ENCODE measurements at places on chromosomes 5 and 9. TPM values are rescaled to one million over a fixed set of nuclear protein-coding genes. Genes with fewer than 3 reads are reported as not detected.
A peak's percentile ranks its signal among the peaks of the same experiment; 100 is the strongest.

AGPAT2 gene
- polyA plus RNA-seq, result 35.5 TPM

GRCh38 chr9:137550231-137550621 lies at the start of gene PNPLA7:
TSS of gene PNPLA7 (minus strand) at chr9:137550402. CDS start at chr9:137550197, 205 bp downstream.
- H3K4me3 ChIP-seq, result peak within 1 kb of the TSS; percentile 65
- no peaks in the 10 kb centered on the region for H3K27me3 ChIP-seq
- peaks cover 6% of the 10 kb centered on the region for H3K4me1 ChIP-seq
- no peak for DNase-seq

- no peak for DNase-seq
- no peak overlapping the region for H3K27ac ChIP-seq
- H3K4me3 ChIP-seq, result no peak overlapping the region
- H3K36me3 ChIP-seq, result no peaks in the 10 kb centered on the region
- H3K4me1 ChIP-seq, result no peaks in the 10 kb centered on the region
- H3K27me3 ChIP-seq, result no peaks in the 10 kb centered on the region
These were observed 152.1 kb upstream of the DHFR start for GRCh38 chr5:80806929-80807328.

DNA sequence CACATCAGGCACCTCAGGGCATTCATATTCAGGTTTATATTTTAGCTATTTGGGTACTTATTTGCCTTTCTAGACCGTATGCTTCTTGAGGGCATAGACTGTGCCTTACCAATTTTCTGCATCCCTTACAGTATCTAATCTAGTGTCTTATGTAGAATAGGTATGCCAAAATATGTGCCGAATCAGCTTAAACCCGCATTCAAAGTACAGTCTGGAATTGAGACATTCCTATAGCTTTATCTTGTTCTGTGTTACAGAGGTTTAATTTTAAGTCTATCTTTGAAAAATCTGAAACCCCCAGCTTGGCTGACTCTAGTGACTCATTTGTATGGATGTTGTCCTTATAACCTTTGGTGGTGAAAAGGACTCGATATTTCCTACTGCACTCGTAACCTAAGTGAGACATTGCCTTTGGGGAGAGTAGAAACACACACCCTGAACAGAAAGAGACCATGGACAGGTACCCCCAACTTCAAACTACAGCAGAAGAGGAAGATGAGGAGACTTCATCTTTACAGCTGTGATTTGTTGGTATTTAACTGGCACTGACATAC lies 27.0 kb upstream of the TMOD1 start:
- H3K27ac ChIP-seq, result no peak overlapping the region
- no peaks in the 10 kb centered on the region for H3K4me1 ChIP-seq
- H3K27me3 ChIP-seq, result no peaks in the 10 kb centered on the region
- no peaks in the 10 kb centered on the region for H3K36me3 ChIP-seq
- no peak overlapping the region for H3K4me3 ChIP-seq

DNA sequence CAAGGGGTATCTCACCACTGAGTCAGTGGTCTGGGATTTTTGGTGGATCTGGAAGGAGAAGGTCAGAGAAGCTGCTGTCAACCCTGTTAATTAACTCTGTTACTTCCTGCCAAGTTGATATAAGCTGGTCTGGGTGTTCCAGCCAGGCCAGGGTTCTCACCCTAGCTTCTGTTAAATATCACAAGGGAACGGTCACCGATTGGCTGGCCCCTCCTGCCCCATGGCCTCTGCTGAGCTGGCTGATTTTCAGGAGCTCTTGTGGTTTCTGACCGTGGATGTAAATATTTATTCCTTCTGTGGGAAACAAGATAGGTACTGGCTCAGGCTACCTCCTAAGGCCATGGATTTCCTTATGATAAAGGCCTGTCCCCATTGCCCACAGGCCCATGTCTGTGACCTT lies 1.0 kb downstream of the ADAMTS13 start:
- no peak overlapping the region for H3K27ac ChIP-seq
- peaks cover 7% of the 10 kb centered on the region for H3K4me1 ChIP-seq
- no peak for DNase-seq
- H3K36me3 ChIP-seq, result no peaks in the 10 kb centered on the region
- H3K27me3 ChIP-seq, result peaks cover 14% of the 10 kb centered on the region

DNA sequence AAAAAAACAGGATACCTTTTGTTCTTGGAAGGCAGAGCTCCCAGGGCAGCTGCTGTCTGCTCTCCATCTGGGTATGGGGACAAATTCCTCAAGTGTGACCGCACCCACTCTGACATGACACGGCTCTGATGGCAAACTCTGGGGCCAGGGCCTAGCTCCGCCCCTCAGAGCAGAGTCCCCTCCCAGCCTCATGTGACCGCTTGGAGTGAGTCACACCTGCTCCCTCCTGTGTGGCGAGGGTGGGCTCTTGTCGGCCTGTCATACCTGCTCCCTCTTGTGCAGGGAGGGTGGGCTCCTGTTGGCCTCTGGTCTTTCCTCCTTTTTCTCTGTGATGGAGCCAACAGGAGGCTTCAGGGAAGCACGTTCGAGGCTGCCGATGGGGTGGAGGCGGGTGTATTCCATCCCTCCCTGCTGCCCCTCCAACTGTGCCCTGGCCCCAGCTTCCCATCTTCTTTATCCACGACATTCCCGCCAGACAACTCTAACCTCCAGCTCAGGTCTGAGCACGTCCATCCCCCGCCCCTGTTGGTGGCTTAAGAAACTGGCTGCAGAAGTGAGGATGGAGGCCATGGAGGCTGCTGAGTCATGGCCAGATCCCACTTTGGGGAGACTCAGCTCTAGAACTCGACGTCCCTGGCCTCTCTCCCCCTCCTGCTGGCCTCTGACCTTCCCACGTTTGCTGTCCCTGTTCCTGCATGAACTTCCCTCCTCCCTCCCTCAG lies 65.3 kb downstream of the OLFM1 start:
- H3K36me3 ChIP-seq, result no peaks in the 10 kb centered on the region
- no peak overlapping the region for H3K27ac ChIP-seq
- H3K27me3 ChIP-seq, result no peaks in the 10 kb centered on the region
- no peaks in the 10 kb centered on the region for H3K4me1 ChIP-seq
- DNase-seq, result no peak
- no peak overlapping the region for H3K4me3 ChIP-seq

GRCh38 chr9:14344941-14345353 lies 31.0 kb upstream of the NFIB start:
- H3K27ac ChIP-seq, result no peak overlapping the region
- DNase-seq, result no peak
- H3K36me3 ChIP-seq, result no peaks in the 10 kb centered on the region
- H3K4me3 ChIP-seq, result peak overlapping the region; percentile 35
- H3K4me1 ChIP-seq, result peaks cover 47% of the 10 kb centered on the region

GRCh38 chr5:107950776-107951175 lies 280.0 kb upstream of the EFNA5 start:
- no peaks in the 10 kb centered on the region for H3K27me3 ChIP-seq
- H3K27ac ChIP-seq, result no peak overlapping the region
- H3K4me1 ChIP-seq, result no peaks in the 10 kb centered on the region
- no peak for DNase-seq
- H3K36me3 ChIP-seq, result no peaks in the 10 kb centered on the region

CRHBP gene
- not detected for polyA plus RNA-seq

DNA sequence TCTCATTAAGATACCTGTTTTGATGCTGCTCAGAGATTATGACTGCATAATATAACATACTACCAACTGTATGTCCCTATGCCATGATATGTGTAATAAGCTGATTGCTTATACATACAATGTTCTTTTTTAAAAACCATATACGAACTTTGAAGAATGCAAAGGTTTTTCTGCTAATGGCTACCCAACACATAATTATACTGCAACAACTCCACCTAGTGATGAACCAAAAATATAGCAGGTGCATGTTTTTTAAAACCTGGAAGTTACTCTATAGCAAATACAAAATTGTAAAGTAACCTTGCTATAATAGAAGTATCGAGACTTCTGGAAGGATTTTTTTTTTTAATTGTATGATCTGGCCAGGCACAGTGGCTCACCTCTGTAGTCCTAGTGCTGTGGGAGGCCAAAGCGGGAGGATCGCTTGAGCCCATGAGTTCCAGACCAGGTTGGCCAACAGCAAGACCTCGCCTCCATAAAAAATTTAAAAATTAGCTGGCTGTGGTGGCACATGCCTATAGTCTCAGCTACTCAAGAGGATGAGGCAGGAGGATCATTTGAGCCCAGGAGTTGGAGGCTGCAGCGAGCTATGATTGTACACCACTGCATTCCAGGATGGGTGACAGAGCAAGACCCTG lies 49.1 kb downstream of the HOMER1 start:
- no peaks in the 10 kb centered on the region for H3K27me3 ChIP-seq
- H3K4me1 ChIP-seq, result no peaks in the 10 kb centered on the region
- no peaks in the 10 kb centered on the region for H3K36me3 ChIP-seq

DNA sequence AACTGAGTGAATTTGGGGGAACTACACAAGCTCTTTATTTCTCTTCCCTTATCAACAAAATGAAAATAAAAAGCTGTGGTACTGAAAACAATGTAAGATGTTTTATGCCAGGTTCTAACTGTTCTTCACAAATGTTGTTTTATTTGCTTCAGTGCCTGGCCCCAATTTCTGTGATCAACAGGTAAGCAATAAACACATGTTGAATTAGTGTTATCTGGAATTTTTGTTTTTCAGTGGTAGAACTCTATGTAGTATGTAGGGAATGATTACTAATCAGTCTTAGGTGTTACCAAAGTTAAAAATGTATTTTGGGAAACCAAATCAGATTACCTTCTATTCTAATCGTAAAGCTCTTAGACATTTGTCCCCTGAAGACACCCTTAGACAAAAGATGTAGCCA lies 7.5 kb upstream of the DPYSL3 start:
- no peaks in the 10 kb centered on the region for H3K4me1 ChIP-seq
- H3K36me3 ChIP-seq, result no peaks in the 10 kb centered on the region
- no peak for DNase-seq
- peaks cover 2% of the 10 kb centered on the region for H3K27me3 ChIP-seq

GRCh38 chr9:113772121-113772810 lies 103.8 kb upstream of the ZNF618 start:
- H3K27me3 ChIP-seq, result no peaks in the 10 kb centered on the region
- H3K36me3 ChIP-seq, result no peaks in the 10 kb centered on the region
- no peak overlapping the region for H3K4me3 ChIP-seq
- no peak for DNase-seq
- no peak overlapping the region for H3K27ac ChIP-seq
- H3K4me1 ChIP-seq, result no peaks in the 10 kb centered on the region

PCDHGA1 gene
- polyA plus RNA-seq, result 0.09 TPM

GRCh38 chr5:96522635-96523355 lies 89.7 kb upstream of the PCSK1 start:
- no peaks in the 10 kb centered on the region for H3K36me3 ChIP-seq
- H3K4me1 ChIP-seq, result no peaks in the 10 kb centered on the region
- H3K27ac ChIP-seq, result no peak overlapping the region

SLCO6A1 gene
- polyA plus RNA-seq, result not detected

GRCh38 chr5:14464096-14464495 lies 117.5 kb upstream of the OTULINL start:
- peaks cover 40% of the 10 kb centered on the region for H3K36me3 ChIP-seq
- peaks cover 13% of the 10 kb centered on the region for H3K4me1 ChIP-seq
- DNase-seq, result no peak
- peak overlapping the region; percentile 24 for H3K27ac ChIP-seq

DNA sequence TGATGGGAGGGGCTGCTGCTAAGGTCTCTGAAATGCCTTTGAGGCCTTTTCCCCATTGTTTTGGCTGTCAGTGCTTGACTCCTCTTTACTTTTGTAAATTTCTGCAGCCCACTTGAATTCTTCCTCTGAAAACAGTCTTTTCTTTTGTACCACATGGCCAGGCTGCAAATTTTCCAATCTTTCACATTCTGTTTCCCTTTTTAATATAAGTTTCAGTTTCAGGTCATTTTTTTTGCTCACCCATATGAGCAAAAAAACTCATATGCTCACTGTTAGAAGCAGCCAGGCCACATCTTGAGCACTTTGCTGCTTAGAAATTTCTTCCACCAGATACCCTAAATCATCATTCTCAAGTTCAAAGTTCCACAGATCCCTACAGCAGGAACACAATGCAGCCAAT lies 234.6 kb upstream of the ADRA1B start:
- no peaks in the 10 kb centered on the region for H3K27me3 ChIP-seq
- no peaks in the 10 kb centered on the region for H3K4me1 ChIP-seq
- H3K27ac ChIP-seq, result no peak overlapping the region
- no peaks in the 10 kb centered on the region for H3K36me3 ChIP-seq
- DNase-seq, result no peak

CARD9 gene
- 0.21 TPM for polyA plus RNA-seq
